ENCODE measurements at places on chromosomes 2 and 18.

GRCh38 chr2:181190711-181191110, 210.3 kb downstream of the UBE2E3 start:
- no peak for DNase-seq

GRCh38 chr2:37029758-37030157, 54.4 kb downstream of the HEATR5B start:
- no peak for DNase-seq

DNA sequence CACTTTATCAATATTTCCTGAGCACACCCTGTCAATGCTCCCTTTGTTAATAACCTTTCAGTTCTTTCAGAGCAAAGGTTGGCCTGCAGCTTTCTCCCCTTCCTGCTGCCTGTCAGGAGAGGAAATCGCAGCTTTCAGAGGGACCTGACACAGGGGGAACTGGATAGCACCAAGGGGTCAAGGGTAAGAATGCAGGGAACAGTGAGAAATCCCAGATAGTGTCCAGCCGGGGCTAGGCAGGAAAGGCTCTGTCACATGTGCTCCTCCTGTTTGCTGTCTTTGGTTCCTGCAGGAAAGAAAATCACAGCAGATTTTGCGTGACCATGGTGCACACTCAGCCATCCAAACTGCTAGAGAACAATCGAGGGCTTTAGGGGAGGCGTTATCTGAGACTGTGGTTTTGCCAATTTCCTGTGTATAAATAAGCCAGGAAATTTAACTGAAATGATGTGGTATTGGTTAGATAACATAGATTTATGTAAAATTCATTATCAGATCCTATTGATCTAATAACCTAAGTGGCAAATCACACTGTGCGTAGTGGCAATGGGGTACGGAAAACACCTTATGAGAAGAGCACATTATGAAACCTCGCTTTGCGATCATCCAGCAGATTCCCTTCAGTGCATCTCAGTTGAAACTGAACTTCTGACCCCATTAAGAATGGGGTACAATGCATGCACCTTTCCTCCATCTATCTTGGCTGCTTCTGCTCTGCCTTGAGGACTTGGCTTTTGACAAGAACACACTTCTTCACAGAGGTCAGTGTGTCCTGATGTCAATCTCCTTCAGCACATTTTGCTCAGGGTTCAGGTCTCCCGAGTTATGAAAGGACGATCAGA, 178.0 kb downstream of the ICOS start:
- DNase-seq, result no peak

DNA sequence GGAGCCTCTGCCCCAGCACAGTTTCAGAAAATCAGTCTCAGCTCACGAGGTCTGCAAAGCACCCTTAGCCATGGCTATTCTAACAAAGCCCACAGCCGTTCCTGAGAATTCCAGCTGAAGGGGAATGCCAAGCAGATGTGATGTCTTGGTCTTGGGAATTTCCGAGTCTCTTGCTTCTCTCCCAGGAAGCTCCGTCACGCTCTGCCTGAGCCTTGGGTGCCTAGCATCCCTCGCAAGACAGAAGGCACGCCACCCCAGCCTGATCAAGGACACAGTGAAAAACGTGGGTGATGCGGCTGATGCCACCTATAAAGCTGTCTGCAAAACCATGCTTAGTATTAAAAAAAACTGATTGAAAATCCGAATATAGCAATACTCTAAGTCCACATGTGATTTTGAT, 254.6 kb downstream of the SH3BP4 start:
- no peak for DNase-seq

GRCh38 chr2:109188898-109189297, 59.9 kb downstream of the SH3RF3 start:
- no peak for DNase-seq

GRCh38 chr2:66957198-66957597, 439.9 kb upstream of the ETAA1 start:
- DNase-seq, result peak; percentile 37

DNA sequence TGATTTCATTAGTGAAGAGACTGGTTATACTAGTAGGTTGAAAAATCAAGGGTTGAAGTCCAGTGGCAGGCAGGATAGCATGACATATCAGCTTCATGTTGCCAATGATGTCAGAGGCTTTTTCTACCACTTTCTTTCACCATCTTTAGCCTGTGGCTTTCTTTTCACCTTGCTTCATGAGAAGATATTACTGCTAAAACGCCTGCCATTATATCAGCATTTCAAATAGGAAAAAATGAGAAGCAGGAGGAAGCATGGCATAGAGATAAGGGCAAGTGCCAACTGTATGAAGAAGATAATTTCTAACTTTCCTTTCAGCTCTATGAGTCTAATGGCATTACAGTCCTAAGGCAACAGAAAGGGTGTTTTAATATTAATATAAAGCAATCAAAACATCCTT, 270.2 kb upstream of the SYT4 start:
- DNase-seq, result no peak

DNA sequence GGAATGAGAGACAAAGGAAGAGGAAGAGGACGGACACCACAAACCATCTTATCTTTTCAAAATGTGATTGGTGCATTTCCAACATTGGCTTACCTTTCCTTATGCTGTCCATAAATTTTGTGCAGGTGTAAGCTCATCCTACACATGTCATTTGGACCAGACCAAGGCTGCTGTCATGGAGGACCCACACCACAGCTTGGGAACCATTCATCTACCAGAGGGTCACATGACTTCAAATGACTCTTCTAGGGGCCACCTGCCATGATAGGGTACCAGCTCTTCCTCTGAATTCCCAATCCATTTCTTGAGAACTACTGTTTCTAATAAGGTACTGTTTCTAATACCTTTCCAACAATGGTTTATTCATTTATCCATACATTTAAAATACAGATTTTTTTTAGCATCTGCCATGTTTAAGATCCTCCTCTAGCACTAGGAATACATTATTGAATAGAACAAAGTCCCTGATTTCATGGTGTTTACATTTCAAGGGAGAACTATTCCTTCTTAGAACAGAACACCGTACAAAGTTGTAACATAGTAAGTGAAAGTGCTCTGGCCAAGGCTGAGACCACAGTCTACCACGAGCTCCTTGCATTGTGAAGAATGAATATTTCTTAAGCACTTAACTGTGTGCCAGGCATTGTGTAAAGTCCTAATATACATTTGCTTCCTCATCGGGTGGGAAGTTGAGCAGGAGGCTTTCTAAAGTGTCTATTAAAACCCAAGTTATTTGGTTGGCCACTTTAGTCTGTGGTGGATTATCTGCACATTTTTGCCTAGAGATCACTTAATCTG, 246.1 kb upstream of the FN1 start:
- DNase-seq, result no peak

DNA sequence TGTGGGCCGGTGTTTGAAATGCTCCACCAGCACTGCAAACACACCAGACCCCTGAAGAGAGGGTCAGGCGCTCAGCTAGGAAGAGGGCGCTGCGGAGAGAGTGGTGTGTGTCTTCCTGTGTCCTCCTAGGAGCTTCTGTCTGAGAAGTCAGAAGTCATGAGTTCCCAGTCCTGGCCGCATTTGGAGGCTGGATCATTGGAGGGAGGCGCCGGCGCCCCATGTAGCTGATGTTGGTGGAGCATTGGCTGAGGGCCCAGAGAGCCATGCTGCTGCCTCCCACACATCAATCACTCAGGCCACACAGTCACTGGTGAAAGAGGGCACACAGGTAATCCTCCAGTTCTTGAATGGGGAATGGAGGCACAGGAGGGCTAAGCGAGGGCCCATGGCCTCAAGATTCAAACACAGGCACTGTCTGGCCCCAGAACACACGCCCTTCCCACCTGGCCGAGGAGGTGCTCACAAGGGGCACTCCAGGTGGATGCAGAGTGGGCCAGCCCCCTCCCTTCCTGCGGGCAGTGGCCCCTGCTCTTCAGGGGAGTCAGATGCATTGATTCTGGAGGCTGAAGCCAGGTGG, 66.3 kb downstream of the RRM2 start:
- no peak for DNase-seq

DNA sequence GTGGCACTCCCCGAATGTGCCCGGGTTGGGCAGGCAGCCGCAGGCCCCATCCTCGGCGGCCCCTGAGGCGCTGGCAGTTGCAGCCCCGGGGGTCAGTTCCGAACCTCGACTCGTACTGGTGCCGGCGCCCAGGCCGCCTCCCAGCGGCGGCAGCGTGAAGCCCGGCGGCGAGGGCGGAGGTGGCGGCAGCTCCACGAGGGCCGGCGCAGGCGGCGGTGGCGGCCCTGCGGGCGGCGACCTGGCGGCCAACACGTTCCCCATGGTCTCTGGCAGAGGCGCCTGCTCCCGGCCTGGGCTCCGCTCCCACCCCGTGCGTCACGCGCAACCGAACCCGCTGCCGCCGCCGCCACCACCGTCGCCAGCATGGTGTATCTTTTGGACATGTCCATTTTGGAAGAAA, 196.3 kb downstream of the CCDC74A start:
- DNase-seq, result no peak

DNA sequence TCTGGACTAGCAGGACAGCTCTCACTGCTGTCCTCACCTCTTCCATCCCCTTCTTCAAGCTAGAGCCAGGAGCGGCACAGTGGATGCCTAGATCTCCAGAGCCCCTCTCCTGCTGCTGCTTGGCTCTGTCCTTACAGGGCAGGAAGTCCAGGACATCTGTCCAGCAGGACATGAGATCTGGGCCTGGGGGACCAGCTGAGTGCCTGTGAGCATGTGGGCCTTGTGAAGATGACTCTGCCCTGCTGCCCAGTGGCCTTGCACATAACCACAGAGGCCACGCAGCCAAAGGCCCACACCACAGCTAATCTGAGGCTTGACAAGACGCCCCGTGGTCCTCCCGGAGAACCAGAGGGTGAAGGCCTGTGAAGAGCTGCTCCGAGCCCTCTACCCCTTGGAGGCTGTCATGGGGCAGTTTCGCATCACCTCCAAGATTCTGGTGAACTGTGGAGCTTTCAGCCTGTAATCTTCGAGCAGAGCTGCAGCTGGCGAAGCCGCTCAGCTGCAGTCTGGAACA, 516.7 kb upstream of the HS6ST1 start:
- DNase-seq, result no peak

DNA sequence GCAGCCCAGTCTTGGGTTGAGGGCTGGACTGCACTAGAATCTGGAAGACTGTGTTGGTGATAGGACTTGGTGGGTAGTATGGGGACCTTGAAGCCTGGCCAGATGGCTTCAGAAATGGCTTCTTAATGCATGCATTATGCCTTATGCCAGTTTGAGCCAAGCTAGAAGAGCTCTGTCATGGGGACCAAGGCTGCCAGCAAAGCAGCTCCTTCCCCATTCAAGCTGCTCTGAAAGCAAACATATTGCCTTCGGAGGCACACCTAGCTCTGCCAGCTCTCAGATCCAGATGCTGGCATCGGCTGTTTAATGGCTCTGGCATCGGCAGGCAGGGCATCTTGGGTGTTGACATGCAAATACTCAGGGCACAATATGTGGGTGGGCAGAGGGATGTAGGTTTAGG, 59.0 kb upstream of the IGFBP5 start:
- DNase-seq, result no peak

DNA sequence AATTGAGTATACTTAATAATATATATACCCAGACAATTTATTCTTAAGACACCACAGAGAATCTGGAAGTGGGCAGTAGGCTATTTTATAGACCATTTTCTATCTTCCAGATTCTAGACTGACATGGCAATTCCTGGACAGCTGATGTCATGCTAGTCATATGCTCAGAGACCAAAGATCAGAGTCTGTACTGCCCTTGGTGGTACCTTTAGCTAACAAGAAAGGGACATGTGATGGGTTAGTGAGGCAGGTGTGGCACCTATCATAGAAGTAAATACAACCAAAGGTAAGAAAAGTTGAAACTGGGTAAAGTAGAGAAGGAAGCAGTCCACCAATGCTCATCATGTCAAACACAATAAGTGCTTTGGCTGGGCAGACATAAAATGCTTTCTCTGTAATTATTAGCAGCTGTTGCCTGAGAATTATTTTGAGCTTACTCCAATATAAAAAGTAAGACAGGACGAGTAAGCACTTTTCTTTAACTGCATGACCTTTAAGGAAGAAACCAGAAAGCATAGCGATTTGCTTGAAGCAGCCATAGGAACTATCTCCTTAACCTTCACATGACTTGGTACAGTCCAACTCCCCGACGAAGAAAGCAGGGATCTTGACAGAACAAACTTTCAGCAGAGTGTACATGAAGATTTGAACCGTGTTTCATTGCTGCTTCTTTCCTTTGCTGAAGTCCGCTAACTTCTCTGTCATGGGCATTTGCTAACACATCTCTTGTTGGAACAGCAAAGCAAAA, 47.1 kb downstream of the SLC40A1 start:
- no peak for DNase-seq

All from iris pigment epithelial cell (primary cell).